Brain microvascular endothelial cell (primary cell): ENCODE measurements at places on chromosomes 4 and X.

GRCh38 chrX:18871161-18871890 lies 112.6 kb downstream of the PHKA2 start:
- DNase-seq = peak; percentile 22

- no peak for DNase-seq
Observed at GRCh38 chr4:102247041-102247440, 98.2 kb downstream of the SLC39A8 start.

GRCh38 chr4:150949342-150949741 lies 65.7 kb downstream of the LRBA start:
- DNase-seq = no peak

DNA sequence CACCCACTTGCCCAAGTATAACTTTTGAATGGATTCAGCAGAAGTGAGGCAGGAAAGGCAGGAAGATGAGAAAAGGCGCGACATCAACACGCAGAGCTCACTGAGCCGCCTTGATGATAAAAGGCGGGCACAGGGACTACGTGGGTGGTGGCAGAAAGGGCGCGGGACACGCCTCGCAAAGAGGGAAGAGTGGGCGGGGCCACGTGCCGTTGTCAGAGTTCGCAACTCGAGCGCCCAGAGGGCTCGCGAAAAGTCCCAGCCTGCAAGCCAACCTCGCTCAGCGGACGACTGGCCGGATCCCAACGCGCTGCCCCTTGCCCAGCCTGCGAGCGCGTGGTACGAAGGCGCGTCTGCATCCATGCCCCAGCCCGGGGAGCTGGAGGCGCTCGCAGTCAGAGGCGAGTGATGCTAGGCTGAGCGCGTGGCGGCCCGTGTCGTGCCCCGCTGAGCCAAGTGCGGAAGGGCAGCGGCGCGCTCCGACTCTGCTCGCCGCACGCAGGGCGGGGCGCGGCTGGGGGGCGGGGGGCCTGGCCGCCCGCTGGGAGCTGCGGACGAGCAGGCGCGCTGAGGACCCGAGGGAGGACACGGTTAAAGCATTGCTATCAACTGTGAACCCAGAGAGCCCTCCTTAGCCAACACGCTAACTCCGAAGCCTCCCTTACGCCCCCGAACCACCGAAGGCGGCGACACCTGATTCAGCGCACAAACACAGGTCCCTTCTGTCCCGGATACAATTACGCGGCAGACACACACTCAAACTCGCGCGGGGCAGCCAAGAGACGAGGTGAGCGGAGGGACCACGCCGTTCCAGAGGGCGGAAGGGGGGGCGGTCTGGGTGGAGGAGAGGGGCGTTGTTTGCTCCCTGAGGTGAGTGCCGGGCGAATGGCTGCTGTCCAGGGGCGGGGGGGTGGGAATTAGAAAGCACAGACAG lies at the start of gene UGT8:
Gene UGT8, plus strand, starts transcription at position 617 of the 931 bp plus-strand sequence. CDS start 24,074 bp downstream, outside the sequence.
- DNase-seq = no peak

- DNase-seq = no peak
Observed at GRCh38 chr4:168677063-168677462, 180.2 kb downstream of the PALLD start.
